ENCODE measurements at places on chromosomes 7 and 10.

- DNase-seq: no peak
Measured at GRCh38 chr10:99888622-99889021, 106.2 kb downstream of the ABCC2 start.

DNA sequence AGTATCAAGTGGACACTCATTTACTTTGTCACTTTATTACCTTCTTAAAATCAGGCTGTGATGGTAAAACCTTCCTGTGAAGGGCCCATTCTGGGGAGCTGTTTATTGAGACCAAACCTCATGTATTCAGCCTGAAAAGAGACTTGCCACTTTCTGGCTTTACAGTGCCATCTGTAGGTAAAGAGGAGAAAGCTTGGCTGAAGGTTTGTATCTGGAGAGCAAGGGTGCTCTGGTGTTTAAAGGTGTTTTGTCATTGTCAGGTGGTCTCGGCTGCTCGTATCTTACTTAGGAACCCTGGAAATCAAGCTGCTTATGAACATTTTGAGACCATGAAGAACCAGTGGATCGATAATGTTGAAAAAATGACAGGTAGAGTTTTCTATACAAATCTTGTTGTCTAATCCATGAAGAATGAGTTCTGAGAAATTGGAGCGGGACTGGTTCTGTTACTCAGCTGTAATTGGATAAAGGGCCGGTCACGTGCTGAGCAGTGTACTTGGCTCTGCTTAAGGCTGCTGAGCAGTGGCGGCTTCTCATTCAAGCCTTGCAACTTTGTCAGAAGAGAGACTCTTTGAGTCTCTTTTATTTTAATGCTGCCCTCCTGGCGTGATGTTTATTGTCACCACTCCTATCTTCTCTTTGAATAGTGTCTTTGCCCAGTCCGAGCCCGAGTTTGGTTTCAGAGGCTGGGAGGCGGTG lies 46.9 kb downstream of the AP3M1 start:
- DNase-seq: no peak

- DNase-seq: no peak
Measured at GRCh38 chr10:109287858-109288257, 635.5 kb downstream of the XPNPEP1 start.

- no peak for DNase-seq
Measured at GRCh38 chr10:102628451-102628911, 15.8 kb upstream of the TRIM8 start.

GRCh38 chr7:116708861-116709260 lies 36.9 kb downstream of the MET start:
- DNase-seq: no peak

DNA sequence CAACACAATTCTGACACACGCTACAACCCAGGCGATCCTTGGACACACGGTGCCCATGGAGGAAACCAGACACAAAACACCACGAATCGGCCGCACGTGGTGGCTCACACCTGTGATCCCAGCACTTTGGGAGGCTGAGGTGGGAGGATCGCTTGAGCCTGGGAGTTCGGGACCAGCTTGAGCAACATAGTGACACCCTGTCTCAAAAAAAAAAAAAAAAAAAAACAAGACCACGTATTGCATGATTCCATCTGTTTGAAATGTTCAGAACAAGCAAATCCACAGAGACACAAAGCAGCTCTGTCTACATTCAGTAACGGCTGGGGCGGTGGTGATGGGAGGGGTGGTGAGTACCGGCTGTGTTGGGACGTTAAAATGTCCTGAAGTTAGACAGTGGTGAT lies 25.2 kb downstream of the ADAP1 start:
- no peak for DNase-seq

GRCh38 chr10:103759100-103759781 lies 96.1 kb downstream of the SH3PXD2A start:
- DNase-seq: no peak

DNA sequence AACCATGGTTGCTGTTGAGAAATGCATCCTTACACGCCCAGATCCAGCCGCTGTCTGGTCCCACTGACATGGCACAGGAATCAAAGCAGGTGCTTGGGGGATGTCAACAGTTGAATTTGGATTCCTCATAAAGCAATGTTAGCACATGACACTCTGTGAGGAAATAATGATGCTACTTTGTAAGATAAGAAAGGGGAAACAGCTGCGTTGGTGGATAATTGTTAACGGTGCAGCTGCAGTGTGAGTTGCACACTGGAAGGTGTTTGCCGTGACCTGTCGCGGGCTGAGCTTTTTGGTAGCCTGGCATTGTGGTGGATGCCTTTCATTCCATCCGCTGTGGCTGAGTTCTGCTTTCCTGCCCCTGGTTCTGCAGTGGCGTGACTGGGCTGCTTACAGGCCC lies 113.9 kb downstream of the MGMT start:
- DNase-seq: no peak

GRCh38 chr7:29355388-29355787 lies 160.8 kb downstream of the CHN2 start:
- no peak for DNase-seq

DNA sequence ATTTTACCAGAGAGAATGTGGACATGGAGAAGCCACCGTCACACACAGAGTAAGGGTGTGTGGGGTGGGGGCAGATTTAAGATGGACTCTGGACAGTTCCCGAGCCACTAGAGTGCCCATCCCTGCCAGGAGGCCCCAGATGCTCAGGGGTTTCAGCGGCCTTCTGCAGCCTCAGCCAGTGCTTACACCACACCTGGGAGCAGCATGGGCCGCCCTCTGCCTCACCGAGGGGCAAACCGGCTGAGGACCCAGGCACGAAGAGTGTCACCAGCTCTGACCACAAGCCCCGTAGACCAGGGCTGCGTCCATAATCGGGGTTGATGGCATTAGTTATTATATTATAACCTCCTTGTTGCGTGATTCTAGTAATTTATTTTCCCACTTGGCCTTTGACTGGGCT lies 6.7 kb upstream of the MNX1 start:
- DNase-seq: no peak

GRCh38 chr10:20593649-20594048 lies 303.5 kb downstream of the NEBL start:
- DNase-seq: no peak

GRCh38 chr10:15099886-15100285 lies 2.7 kb downstream of the RPP38 start:
- peak; percentile 38 for DNase-seq

GRCh38 chr7:6028563-6028962 lies 2.6 kb upstream of the ANKRD61 start:
- no peak for DNase-seq

DNA sequence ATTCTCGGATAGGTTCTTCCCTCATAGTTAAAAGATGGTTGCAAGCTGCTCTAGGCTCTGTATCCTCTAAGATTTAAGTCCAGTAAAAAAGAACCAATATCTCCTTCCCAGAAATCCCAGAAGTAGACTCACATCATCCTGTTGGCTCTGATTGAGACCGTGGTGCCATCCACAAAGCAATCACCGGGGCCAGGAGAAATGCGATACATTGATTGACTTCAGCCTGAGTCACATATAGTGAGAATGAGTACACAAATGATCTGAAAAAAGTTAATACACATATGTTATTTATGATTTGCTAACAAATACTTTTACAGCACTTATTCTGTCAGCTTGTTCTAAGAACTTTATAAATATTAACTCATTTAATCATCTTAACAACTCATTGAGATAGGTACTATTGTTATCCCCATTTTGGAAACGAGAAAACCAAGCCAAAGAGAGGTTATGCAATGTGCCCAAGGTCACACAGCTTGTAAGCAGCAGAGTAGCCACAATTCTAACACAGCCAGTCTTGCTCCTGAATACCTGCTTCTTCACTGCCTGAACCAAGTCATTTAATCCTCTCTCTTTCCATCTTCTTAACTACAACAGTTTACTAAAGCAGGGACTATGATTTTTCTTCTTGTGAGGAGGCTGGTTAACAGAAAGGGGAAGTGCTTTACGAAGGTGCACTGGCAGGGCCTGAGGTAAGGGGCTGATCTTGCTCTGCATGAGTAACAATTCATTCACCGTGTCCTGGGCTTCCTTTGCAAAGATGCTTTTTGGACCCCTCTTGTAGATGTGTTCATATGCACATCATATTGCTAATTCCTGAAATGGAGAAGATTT lies 177.0 kb downstream of the REEP3 start:
- DNase-seq: no peak

- DNase-seq: no peak
Measured at GRCh38 chr7:142362349-142362748, 104.5 kb upstream of the PRSS58 start.

DNA sequence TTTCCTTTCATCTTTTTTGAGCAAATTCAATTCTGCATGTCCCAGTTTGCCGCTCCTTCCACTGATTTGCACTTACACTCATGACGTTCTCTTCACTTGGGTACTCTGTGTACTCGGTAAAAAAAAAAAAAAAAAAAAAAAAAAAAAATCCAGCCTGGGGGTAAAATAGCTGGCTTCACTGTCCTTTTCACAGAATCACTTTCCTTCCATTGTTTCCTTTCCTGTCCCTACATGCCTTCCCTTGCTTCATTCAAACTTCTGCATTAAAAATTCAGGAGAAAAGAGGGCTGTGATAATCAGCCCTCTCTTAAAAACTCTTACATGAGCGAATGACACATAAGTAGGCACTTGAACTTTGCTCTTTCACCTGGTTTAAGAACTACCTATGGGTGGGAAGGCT lies 8.7 kb downstream of the ANKRD1 start:
- no peak for DNase-seq

DNA sequence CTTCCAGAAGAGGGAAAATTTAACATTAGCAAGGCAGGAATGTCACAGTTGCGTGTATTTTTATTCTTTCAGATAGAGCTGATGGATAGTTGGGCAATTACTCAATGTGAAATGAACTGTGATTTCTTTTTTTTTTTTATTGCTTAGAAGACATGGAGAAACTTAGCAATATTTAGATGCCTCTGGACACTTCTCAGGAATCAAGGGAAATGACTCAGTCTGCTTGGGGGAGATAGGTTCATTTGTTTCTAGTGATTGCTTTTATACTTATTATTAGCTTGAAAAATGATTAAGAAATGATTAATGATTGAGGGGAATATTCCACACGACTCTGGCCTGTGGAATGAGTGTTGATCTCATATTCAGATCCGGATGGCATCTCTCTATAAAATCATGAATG lies 33.1 kb upstream of the TBX20 start:
- DNase-seq: no peak

- DNase-seq: no peak
Measured at GRCh38 chr7:155489158-155489840, 31.4 kb downstream of the EN2 start.

DNA sequence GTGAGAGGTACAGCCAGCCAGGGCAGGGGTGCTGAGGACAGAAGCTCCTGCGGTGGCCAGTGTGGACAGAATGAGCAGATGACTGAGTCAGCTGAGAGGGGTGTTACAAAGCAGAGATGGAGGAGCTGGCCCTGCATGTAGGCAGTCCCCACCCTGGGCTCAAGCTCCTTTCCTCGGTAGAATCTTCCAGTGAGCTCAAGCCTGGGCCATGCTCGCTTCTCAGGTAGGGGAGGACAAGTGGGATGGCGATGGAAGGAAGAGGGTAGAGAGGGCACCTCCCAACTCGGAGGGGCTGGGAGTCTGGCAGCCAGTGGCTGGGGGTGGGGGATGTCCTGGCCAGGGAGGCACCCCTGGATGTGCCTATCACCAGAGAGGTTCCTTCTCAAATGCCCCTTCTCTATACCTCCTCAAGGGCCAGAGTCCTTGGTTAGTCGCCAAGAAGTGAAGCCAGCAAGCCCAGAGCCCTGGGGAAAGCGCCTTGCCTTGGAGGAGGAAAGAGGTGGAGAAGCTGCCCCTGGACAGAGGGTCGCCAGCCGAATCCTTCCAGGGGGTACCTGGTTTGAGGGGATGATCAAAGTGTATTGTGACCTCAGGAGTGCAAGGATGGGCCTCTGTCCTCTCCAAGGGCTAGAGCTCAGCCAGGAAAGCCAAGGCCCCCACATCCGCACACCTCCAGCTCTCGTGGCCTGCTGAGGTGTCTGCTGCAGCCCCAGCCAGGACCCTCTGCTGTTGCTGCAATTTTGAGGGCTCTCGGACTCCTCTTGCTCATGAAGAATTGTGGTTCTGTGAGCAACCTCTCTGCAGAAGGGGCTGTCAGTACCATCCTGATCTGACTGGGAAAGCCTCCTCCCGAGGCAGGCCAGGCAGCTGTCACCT lies 88.6 kb upstream of the MACROH2A2 start:
- DNase-seq: peak; percentile 43

GRCh38 chr7:72446591-72447462 lies 34.7 kb upstream of the CALN1 start:
- DNase-seq: no peak

- no peak for DNase-seq
Measured at GRCh38 chr10:78335691-78336401, 302.2 kb downstream of the RPS24 start.

DNA sequence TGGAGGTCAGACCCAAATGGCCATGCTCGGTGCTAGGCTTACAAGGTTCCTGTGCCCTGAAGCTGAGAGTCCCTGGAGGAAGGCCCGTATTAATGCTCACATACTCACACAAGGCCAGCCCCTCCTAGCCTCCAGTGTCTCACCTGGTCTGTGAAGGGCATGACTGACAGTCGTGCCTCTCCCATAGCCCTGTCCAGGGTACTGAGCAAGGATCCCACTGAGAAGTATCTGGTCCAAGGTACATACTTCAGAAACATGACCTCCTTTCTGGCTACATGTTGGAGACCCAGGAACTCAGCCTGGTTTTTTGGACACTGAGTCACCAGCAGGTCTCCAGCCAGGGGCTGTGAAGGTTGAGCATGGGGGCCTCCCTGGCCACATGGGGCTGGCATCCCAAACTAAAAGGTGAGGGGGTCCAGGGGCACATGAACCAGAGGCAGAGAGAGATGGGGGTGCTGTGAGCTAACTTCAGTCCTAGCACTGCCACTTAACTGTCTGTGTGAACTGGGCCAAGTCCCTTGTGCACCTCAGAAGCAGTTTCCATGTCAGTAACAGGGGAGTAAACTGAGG lies 17.6 kb upstream of the RASGEF1A start:
- DNase-seq: no peak

DNA sequence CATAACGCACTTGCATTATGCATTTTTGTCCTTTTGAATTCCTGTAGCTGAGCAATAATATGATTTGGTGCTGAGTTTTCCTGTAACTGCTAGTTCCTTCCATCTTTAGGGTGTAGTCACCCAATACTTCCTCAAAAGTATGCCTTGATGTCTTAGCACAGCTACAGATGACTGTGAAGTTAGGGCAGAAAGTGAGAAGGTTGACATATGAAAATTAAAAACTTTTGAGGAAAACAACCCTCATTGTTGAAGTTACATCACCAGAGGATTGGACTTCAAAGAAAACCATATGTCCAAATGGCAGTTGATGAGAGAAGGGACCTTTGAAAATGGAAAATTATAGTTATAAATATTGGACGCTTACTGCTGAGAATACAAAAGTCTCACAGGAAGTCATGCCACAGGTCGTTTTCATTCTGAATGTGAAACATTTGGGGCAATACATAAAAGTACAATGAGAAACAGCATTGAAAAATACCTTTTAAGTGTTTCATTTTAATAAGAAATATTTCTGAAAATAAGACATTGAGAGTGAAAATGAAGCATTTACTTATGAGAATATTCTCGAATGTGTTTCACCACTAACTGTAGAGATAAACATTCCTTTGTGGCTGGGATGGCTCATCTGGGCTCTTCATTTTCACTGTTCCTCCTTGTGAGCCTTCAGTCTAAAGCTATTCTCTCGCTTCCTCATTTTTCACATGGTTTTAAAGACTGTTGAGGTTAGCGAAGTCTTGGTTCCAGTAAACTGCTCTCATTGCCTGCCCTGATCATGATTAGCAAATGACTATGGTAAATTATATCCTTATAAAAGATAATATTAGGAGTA lies 61.4 kb upstream of the NME8 start:
- DNase-seq: no peak

GRCh38 chr10:86960003-86960862 lies 1.8 kb downstream of the SNCG start:
- DNase-seq: no peak

- DNase-seq: no peak
Measured at GRCh38 chr10:109902992-109903947, 20.0 kb downstream of the XPNPEP1 start.
